ENCODE measurements at places on chromosomes 5 and 9. TPM values are rescaled to one million over a fixed set of nuclear protein-coding genes. Genes with fewer than 3 reads are reported as not detected.

DNA sequence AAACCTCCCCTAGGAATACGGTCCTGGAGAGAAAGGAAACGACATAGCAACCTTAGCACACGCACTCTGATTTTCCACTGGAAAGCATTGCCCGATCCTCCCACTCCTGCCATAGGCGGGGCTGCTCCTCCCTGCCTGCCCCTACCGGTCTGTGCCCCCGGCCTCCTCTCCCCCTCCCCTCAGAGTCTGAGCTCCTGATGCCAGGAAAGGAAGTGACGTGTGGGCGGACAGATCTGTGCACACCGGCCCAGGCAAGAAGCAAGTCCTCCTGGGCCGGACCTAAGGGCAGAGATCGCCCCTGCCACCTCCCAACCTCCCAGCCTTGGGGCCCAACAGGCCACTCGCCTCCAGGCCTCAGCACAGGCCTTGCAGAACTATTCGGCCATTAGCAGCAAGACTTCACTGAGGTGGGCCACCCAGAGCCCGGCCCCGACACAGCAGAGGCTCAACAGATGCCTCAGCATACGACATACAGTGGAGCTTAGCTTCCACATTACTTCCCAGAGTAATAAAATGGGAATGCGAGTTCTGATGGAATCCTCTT, 7.2 kb downstream of the NINJ1 start:
- DNase-seq: no peak

DNA sequence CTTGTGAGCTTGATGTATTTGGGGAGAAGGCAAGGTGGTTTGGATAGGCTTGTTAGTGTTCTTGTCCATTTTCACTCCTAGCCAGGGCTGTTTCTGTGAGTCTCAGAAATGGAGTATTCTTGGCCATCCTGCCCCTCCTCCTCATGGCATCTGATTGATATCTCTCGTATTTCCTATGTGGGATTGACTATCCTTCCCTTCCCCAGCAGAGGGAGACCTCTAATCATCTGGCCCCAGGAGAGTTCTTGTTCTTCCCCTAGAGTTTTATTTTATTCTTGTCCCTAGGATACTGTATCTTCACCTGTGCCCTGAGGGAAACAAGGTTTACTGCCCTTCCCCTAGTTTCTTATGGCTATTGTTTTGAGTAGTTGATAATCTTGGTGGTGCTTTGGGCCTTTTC, 114.4 kb downstream of the VPS13A start:
- no peak for DNase-seq

The NSG2 gene
- 0.59 TPM for polyA plus RNA-seq

DNA sequence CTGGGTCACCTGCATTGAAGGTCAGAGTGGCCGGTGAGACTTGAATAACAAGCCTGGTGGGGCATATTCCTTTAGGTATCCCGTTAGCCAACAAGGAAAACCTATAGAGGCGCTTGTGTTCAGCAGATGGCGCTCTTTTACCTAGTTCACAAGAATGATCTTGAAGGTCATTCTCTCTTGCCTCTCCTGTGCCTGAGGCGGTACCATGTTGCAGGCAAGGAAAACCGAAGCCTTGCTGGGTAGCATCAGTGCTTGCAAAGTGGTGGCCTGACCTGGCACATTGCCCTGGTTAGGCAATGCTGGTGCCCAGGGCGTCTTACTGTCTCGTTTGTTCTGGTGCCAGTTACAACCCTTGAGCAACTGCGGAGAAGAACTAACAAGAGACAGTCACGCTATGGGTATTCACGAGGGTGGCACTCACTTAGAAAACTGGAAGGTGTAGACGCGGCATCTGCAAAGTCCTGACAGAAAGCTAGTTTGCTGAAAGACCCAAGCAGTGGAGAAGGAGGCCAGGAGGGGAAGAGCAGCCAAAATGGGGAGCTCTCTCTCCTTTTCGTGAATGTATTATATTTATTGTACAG, 56.7 kb downstream of the AOPEP start:
- peak; percentile 41 for DNase-seq

DNA sequence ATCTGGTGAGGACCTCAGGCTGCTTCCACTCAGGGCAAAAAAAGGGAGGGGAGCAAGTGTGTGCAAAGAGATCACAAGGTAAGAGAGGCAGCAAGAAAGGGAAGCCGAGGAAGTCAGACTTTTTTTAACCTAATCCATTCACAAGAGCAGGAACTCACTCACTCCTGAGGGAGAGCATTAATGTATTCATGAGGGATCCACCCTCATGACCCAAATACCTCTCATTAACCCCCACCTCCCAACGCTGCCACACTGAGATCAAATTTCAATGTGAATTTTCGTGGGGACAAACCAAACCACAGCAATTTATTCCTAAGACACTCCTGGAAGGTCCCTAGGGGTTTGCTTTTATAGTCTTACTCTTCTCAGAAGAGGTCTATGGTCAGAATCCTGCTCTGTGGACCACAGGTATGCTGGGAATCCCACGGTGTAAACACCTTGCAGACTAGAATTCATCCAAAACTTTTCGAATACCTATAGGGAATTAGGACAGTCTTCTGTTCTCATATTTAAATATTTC, 108.7 kb downstream of the HSD17B3 start:
- DNase-seq: no peak

The GOLPH3 gene
- 94.9 TPM for polyA plus RNA-seq

DNA sequence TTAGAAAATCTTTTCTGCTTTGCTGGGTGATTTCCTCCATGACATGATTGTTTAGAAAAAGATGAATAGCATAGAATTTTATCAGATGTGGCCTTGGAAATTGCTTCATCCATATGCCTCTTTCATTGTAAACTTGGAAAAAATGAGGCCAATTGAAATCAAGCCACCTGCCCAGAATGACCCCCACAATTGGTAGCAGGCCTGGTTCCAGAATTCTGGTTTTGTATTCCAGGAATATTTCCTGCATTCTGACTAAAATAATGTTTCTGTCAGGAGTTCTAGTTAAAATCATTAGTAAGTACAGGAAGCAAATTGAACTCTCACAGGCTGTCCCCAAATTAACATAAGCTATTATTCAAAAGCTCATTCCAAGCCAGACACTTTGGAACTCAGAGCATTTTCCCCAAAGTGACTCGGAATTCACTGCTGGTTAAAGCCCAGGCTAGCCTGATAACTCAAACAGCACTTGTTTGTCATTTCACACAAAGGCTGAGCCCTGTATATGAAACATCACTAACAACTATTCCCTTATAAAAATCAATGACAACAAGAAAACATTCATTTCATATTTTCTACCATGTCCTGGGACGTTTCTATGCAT, 75.1 kb upstream of the ADCY2 start:
- no peak for DNase-seq

- no peak for DNase-seq
Measured at GRCh38 chr5:111580956-111581355, 68.6 kb upstream of the STARD4 start.

- DNase-seq: no peak
Measured at GRCh38 chr5:76664079-76664478, 40.9 kb upstream of the F2RL2 start.

The LHX3 gene
- polyA plus RNA-seq: not detected

DNA sequence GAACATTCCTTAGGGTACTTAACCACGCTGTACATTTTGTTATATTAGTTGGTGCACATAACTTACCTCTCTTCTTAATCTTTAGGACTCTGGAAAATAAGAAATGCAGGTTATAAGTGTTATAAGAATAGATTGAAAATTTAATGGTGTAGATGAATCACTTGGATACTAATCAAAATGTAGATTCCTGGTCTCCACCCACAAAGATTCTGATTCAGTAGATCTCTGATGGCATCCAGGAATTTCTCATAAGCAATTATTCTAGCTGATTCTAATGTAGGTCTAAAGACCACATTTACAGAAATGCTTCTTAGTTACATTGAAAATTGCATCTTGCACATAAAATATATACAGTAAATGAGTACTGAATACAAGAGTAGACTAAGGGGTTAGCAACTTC, 38.9 kb upstream of the ASTN2 start:
- DNase-seq: no peak

GRCh38 chr9:99555792-99556191, 265.9 kb upstream of the NR4A3 start:
- no peak for DNase-seq

The ANKS6 gene
- 25.9 TPM for polyA plus RNA-seq

The LURAP1L gene
- 23.1 TPM for polyA plus RNA-seq

- no peak for DNase-seq
Measured at GRCh38 chr9:95733741-95734666, 141.5 kb upstream of the ERCC6L2 start.

- no peak for DNase-seq
Measured at GRCh38 chr9:126991183-126991582, 76.6 kb downstream of the RALGPS1 start.

DNA sequence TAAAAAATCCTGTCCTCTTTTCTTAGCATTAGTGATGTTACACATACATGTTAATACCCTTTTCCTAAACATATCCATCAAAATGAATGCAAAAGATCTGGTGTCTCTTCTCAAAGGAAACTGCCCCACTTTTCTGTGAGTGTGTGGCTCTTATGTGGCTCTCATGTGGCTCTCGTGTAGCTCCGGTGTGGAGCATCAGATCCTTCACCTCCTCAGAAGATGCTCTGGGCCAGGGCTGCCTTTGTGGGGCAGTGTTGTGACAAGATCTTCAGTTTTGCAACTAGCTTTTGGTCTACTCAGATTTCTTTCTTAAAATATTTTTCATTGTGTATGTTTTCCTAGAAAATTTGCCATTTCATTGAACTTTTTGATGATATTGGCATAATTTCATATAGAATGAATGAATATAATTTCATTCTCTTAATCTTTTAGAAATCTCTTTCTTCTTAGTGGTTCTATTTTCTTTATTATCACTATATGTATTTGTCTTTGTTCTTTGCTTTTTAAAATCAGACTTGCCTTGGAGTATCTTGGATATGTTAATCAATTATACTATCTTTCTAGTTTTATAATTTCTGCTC, 19.4 kb downstream of the GARNL3 start:
- DNase-seq: no peak

GRCh38 chr5:173392-174290, 17.7 kb upstream of the LRRC14B start:
- no peak for DNase-seq

GRCh38 chr9:4756420-4756819, 15.4 kb upstream of the AK3 start:
- DNase-seq: no peak

The TAF11L10 gene
- not detected for polyA plus RNA-seq

The F12 gene
- polyA plus RNA-seq: 11.3 TPM

The ANXA2R gene
- 1.3 TPM for polyA plus RNA-seq

The MLANA gene
- 1.00 TPM for polyA plus RNA-seq

The RPS23 gene
- 2,304 TPM for polyA plus RNA-seq

The HAND1 gene
- polyA plus RNA-seq: not detected

The IGIP gene
- 7.6 TPM for polyA plus RNA-seq

GRCh38 chr9:86288499-86289198, 6.3 kb upstream of the ISCA1 start:
- no peak for DNase-seq

The BTNL9 gene
- polyA plus RNA-seq: 7.0 TPM

GRCh38 chr5:159805021-159805420, 111.3 kb upstream of the ADRA1B start:
- DNase-seq: no peak

- DNase-seq: no peak
Measured at GRCh38 chr5:116358015-116358523, 216.6 kb downstream of the SEMA6A start.

The IFNA2 gene
- polyA plus RNA-seq: not detected

The C7 gene
- polyA plus RNA-seq: 218 TPM

GRCh38 chr9:137417161-137418021, 5.6 kb downstream of the EXD3 start:
- DNase-seq: no peak

GRCh38 chr5:90916947-90917800, 358.6 kb downstream of the ADGRV1 start:
- DNase-seq: no peak

- peak; percentile 18 for DNase-seq
Measured at GRCh38 chr9:6758248-6758497, 400 bp downstream of the KDM4C start.

DNA sequence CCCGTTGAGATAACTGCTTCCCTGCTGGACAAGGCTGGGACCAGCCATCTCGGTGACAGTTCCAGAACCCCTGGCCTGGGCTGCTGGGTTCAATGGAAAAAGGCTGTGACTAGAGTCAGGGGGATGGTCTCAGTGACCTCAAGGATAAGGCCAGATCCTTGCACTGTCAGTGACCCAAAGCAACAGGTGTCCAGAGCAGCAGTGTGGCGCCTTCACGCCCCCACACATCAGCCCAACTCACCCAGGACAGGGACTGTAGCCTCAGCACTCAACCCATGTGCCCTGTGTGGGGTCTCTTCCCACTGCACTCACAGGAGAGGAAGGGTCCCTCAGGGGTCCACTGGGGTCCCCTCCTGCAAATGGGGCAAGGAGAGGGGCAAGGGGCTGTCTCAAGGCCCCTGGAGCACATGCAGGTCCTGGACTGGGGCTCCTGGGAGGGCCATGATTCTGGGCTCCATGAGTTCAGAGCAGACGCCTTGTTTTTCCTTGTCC, 698 bp upstream of the LCN2 start:
- DNase-seq: no peak

The TMEM171 gene
- 4.9 TPM for polyA plus RNA-seq

DNA sequence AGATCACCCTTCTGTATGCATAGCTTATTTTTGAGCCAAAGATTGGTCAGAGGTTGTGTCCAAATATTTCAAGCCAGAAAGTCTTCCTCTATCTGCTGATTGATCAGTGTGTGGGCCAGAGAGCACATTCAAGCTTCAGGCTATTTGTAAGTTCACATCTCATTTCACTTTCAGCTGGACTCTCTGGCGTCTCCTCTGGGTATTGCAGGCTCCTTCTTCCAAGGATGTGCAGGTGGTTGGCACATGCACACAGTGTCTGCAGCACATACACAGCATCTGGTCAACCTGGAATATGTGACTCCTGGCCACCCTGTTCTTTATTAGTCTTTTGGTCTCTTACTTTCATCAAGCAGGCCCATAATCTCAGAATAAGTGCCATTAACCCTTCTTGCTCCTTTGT, 516.1 kb downstream of the ANXA1 start:
- DNase-seq: no peak

DNA sequence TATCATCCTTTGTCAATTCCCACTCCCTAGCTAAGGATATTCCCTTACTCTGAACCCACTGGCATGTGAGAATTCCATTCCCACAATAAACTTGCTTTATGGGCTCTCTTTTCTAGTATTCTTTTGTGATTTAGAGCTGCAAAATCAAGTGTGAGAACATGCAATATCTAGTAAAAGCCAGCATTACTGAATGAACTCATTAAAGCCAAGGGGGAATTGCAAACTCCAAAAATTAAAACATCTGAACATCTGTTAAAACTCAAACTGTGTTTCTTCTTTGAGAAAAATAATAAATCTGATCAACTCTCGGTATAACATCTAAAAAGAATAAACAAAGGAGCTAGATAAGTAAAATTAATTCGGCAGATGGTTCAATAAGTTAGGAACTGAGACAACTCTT, 53.1 kb upstream of the MPDZ start:
- no peak for DNase-seq

- DNase-seq: no peak
Measured at GRCh38 chr5:570446-570845, 41.7 kb upstream of the CEP72 start.

- no peak for DNase-seq
Measured at GRCh38 chr9:131520503-131520902, 10.6 kb downstream of the UCK1 start.

The SARDH gene
- 12.0 TPM for polyA plus RNA-seq

All from right renal pelvis (tissue), 4 donors.